HT1080 (cell line): ENCODE measurements at places on chromosomes 11 and 22.

GRCh38 chr22:47067911-47068625 is 305.6 kb downstream of the TBC1D22A start:
- DNase-seq, result no peak

DNA sequence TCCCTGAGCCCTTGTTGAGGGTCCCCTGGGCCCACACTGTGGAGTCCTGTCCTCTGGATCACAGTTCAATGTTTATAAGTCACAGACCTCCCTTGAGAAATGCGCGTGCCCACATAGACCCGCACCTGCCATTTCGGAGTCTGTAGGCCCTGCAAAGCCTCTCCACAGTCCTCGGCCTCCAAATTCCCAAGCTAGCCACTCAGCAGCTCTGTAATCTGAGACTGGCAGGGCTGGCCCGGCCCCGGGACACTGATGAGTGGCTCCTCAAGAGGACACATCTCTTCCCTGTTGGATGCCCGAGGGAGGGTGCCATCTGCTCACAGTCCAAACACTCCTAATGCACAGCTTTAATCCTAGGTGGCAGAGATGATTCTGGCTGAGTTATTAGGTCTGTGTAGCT is 39.1 kb downstream of the B3GAT1 start:
- no peak for DNase-seq

DNA sequence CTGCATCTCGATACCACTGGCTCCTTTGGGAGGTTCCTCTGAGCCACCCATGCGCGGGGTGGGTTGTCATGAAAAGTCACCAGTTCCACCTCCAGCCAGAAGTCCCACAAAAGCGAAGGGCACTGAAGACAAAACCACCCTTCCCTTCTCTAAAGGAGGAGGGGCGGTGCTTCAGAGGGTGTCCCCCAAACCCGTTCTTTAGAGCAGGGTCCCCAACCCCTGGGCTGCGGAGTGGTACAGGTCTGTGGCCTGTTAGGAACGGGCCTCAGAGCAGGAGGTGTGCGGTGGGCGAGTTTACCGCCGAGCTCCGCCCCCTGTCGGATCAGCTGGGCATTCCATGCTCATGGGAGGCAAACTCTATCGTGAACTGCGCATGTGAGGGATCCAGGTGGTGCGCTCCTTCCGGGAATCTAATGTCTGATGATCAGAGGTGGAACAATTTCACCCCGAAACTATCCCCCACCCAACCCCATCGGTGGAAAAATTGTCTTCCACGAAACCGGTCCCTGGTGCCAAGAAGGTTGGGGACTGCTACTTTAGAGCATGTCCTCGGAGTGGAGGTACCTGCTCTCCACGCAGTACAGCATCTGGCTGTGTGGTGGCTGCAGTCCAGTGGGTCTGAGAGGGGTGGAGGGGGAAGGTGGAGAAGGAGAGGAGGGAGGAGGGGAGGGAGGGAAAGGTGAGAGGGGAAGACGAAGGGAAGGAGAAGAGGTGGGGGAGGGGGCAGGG is 72.9 kb upstream of the SEPTIN5 start:
- DNase-seq, result no peak

- no peak for DNase-seq
Observed at GRCh38 chr22:18093661-18094060, 15.9 kb downstream of the PEX26 start.

- DNase-seq, result no peak
Observed at GRCh38 chr11:33544593-33545373, 155.8 kb downstream of the C11orf91 start.

- no peak for DNase-seq
Observed at GRCh38 chr11:405323-405953, 9.4 kb downstream of the SIGIRR start.

DNA sequence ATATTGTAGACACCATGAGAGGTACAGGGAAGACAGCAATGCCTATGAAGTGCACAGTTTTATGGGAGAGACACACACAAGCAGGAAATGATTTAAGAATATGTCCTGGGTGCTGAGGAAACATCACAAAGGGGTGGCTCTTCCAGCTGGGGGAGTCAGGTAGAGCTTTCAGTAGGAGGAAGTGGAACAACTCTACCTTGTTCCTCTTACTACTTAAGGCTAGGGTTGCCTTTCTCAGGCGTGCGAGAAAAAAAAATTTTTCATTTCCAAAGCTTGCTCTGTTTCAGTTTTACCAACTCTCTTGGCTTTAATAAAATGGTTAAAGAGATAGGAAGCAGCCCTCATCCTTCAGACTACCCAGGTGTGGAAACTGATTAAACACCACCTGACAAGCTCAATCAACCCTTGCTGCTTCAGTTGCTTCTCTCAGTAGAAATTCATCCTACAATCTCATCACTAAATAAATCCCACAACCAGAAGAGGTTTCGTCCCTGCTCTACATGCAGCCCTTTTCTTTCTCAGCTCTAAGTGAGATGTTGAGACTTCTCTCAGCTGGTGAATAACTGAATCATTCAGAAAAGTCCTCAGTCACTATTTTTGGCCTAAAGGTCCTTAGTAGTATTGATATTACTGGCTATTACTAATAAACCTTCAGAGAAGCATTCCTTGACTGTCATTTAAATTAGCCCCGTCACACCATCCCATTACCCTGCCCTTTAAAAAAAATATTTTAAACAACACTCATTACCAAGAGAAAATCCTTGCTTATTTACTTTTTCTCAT is 5.9 kb downstream of the ABTB2 start:
- no peak for DNase-seq

GRCh38 chr11:62260261-62260953 is 9.6 kb upstream of the SCGB2A2 start:
- DNase-seq, result no peak

DNA sequence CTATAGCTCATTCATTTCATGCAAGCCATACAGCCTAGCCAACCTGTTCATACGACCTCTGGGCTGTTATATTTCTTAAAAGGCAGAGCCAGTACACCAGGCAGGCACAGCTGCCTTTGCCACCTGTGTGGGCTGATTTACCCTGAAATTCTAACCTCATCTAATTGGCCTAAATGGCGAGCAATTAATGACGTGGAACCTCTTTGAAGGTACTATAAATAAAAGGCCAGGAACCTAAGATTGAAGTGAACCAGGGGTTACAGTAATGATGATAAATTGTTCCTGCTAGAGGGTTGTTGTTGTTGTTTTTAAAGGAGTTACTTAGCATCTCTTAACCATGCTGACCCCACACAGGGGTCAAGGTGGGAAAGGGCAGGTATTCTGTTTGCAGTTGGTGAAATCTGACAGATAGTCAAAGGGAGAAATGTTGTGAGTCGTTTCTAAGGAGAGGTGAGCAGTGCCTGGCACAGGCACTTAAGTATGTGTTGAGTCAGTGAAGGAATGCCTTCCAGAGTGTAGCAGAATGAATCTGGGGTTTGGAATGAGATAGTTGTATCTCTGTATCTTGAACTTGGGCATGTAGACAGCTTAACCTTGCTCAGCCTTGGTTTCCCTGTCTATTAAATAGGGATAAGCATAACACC is 213.5 kb upstream of the NAV2 start:
- DNase-seq, result no peak

- DNase-seq, result no peak
Observed at GRCh38 chr22:23912293-23912903, 18.2 kb downstream of the MIF start.

- no peak for DNase-seq
Observed at GRCh38 chr11:75873417-75874221, 58.6 kb downstream of the UVRAG start.

GRCh38 chr22:27460591-27461347 is 340.8 kb downstream of the MN1 start:
- peak; percentile 84 for DNase-seq

GRCh38 chr11:119615003-119615881 is 113.8 kb downstream of the NECTIN1 start:
- peak; percentile 95 for DNase-seq

DNA sequence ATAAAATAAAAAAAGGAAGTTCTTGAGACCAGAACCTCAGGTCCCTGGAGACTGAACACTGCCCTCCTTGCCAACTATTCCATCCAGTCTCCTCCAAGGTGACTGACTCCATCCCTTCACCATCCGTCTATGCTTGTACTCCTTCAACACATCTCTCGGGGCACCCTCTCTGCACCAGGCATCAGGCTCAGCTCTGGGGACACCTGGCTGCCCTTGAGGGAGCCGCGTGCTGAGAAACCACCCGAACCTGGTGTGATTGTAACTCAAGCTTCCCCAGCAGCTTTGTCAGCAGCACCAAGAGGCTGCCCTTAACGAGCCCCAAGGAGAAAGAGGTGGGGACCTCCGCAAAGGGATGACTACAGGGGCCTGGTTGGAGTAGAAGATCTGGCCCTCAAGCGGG is 1.7 kb downstream of the PTPN5 start:
- no peak for DNase-seq

DNA sequence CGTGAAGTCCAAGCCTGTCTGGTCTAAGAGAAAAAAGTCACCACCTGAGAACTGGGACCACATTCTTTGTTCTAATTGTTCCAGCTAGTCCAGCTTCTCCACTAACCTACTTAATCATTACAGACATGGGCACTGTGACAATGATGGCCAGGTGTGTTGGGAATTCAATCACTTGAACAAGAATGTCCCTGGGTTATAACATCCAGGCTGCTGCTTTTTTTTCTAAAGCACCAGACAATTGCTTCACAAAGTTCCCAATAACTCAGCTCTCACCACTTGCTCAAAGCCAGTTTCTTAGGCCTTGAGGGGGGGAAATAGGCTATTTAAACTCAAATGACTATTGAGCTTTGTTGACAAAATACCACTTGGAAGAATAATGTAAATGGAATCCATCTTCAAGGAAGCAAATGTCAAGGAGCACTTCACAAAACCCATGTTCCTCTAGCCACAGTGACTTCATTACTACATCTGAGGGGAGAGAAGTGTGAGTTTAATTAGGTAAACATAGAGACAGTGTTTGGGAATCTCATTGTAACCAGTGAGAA is 80.3 kb downstream of the ME3 start:
- DNase-seq, result peak; percentile 41

DNA sequence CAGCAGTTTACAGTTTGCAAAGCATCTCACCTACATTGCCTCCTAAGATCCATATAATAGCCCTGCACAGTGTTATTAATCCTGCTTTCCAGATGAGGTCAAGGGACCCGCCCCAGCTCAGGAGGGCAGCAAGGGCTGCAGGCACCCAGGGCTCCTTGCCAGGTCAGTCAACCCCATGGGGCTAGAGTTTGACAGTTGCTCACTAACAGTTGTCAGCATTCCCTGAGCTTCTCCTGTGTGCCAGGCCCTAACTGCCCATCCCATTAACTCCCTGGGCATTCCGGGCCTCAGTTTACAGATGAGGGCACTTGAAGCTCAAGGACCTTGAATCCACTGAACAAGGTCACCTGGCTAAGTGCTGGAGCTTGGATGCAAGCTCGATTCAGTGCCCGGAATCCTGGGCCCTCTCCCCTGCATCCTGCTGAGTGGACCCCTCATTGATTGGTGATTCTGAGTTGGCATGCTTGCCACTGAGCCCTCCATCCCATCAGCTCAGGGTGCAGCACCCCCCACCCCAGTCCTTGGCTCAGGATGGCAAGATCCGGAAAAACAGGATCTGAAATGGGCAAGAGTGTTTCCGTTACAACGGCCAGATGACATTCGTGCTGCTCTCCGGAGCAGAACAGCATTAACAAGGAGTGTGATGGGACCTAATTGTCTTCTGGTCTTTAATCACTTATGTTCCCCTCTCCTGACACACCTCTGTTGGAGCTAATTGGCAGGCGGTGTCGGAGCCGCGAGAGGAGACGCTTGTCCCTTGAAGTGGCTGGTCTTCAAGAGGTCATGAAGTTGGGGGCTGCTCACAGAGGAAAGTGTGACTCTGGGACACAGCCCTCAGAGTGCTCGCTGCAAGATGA is 87.4 kb upstream of the SHISAL1 start:
- no peak for DNase-seq

- DNase-seq, result no peak
Observed at GRCh38 chr22:37151401-37151800, 1.7 kb upstream of the IL2RB start.

DNA sequence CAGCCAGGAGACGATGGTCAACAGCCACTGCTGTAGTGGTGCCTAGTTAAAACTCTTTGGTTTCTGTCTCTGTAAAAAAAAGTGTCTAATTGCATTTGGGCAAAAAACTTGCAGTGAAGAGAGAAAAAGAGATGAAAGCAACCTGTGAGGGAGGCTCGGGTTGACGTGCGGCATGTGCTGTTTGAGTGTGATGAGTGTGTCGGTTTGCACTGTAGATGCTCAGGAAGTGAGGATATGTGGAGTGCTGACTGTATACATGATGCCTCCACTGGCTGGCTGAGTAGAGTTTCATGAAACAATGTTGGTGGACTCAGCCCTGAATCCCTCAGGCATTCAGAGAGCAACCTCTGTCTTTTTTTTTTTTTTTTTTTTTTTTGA is 4.3 kb upstream of the DGCR6L start:
- DNase-seq, result no peak

GRCh38 chr11:79427611-79428327 is 13.1 kb downstream of the TENM4 start:
- DNase-seq, result no peak

- DNase-seq, result no peak
Observed at GRCh38 chr11:70082829-70083228, 4.7 kb downstream of the ANO1 start.

- DNase-seq, result no peak
Observed at GRCh38 chr11:19216021-19216420, 14.2 kb upstream of the CSRP3 start.

- no peak for DNase-seq
Observed at GRCh38 chr11:69939551-69940245, 120.5 kb upstream of the FGF3 start.

- DNase-seq, result peak; percentile 18
Observed at GRCh38 chr11:58775066-58775708, 43.4 kb upstream of the GLYAT start.

DNA sequence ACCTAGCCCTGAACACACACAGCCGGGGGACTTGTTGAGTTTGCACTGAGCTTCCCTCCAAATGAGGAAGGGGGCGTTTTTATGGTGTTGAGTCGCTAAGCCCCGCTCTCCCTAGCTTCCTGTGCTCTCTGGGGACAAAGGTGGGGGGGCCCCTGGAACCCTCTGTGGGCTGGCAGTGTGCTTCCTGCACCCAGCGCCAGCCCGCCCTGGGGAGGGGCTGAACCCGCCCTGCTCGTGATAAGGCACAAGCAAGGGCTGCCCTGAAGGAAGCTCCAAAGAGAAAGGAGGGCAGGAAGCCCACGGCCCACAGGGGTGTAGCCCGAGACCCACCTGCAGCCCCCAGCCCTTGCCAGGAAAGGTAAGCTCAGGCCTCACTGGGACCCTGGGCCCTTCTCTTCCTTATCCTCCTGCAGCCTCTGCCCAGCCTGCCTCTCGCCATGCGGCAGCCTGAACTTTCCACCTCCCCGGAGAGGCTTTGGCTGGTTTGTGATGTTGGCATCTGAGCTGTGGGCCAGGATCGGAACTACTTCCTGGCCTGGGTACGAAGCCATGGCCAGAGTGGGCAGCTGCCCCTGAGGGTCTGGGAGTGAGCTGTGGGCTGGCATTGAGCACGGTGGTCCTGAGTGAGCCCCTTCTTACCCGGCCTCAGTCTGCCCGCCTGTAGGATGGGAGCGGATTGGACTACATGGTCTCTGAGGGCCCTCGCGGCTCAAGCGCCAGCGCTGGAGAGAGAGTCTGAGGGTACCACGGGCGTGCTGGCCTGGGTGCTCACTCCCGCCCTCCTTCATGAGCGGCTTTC is at the start of gene FERMT3:
Gene FERMT3, plus strand, starts transcription at position 265 of the 799 bp plus-strand sequence. CDS start 644 bp downstream, outside the sequence.
- DNase-seq, result no peak
